ENCODE measurements at places on chromosomes 13 and 19.

GRCh38 chr19:14090509-14091080 lies at the start of gene SAMD1:
SAMD1 (minus strand) TSS chr19:14090751.
- DNase-seq = peak; percentile 93

DNA sequence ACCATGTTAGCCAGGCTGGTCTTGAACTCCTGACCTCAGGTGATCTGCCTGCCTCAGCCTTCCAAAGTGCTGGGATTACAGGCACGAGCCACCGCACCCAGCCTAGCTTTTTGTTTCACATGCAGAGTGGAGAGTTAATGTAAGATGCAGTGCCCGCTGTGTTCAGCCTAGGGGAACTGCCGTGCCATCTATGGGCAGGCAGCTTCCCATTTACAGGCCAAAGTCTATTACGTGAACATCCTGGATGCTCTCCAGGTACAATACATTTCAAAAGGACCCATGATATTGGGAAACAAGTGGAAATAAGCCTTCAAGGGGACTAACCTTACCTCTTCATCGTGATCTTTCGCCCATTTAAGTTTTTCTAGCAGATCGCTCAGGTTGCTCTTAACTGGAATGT lies 10.1 kb downstream of the POGLUT2 start:
- no peak for DNase-seq

DNA sequence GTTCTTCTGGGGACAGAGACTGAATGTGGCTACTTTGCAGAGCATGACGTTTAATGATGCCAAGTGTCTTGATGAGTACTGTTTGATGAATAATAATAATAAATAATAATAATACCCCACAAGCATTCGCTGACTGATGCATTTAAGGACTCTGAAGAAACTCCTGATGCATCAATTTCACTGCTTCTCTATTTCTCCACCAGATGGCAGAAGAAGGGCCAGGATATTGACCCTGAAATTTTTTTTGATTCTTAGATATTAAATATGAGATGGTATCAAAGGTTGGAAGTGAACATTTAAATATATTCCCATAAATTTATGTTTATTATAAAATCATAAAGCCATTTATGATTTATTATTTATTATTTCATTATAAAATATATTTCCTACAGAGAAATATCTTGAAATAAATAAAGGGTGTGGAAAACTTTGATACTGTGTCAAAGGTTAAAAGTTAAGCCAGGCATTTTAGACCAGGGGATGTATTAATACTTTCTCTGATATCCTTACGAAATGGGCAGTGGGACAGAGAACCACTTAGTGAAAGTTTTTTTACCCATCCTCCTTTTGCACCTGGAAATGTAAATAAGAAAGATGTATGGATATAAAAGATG lies 170.9 kb downstream of the LACC1 start:
- no peak for DNase-seq

GRCh38 chr13:77511552-77511951 lies 24.0 kb upstream of the SCEL start:
- DNase-seq = no peak

All from cardiac septum (tissue), 1 donor.